ENCODE measurements at places on chromosomes 12 and 14.

GRCh38 chr14:83975435-83975834 is 1554.5 kb upstream of the FLRT2 start:
- no peak for DNase-seq

- DNase-seq: no peak
These were observed 68.2 kb upstream of the MUCL1 start for GRCh38 chr12:54786081-54786480.

DNA sequence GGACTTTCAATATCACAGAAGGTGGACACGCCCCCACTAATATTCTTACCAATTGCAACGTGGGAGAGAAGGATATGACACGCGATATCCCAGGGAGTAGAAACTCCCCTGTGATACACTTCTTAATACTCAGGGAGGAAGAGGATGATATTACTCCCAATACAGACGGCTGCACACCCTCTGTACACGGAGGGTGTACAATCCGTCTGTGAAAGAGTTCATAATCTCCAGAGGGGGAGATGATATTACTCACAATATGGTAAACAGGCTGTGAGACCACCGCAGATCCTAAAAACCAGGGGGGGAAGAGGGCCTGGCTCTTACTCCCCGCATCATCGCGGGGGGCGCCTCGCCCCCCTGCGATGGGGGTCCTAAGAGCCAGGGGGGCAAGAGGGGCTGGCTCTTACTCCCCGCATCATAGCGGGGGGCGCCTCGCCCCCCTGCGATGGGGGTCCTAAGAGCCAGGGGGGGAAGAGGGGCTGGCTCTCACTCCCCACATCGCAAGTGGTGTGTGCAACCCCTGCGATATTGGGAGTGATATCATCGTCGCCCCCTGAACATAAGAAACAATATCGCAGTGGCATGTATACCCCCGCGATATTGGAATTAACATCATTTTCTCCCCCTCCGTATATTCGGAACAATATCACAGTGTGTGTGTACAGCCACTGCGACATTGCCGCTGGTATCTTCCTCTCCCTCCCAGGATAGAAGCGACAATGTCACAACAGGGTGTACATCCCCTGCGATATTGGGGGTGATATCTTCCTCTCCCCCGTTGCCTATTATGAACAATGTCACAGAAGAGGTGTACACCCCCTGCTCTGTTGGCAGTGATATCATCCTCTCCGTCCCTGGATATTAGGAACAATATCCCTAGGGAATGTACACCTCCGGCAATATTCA is 8.9 kb upstream of the CLEC6A start:
- no peak for DNase-seq

- no peak for DNase-seq
These were observed 34.8 kb downstream of the KCNK13 start for GRCh38 chr14:90096566-90096965.

DNA sequence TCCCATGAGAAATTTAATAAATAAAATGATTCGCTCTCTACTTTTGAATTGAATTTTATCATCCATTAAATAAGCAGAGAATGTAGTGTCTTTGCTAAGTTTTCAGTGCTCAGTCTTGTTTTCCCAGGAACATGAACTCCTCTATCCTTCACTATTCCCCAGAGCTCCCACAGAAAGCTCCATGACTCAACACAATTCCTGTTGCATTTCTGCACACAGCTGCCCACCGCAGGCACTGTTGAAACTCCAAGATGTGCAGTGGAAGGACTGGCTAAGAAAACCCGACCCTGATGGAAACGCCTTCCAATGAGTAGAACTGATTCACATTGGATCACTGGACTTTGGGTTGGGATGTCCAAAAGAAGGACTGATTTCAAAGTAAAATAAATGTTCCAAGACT is 202.4 kb upstream of the AMIGO2 start:
- DNase-seq: no peak

DNA sequence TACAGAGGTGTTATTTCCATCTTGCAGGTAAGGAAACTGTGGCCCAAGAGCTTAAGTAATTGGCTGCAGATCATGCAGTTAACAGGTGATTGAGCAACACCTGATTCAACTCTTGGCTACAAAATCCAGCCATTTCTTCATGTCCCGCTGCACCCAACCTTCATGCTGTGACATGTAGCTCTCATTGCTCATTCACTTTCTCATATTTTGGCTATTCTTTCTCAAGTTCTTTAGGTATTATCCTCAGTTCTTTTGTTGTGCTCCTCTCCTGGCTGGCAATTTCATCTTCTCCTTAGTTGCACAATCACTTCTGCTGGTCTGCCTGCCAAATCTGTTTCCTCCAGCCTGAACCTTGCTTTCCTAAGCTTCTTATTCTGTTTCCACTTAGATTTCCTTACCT is 300.8 kb downstream of the SSPN start:
- DNase-seq: no peak

- DNase-seq: no peak
These were observed 7.2 kb downstream of the CARMIL3 start for GRCh38 chr14:24058951-24059475.

- DNase-seq: peak; percentile 5
These were observed 19.9 kb upstream of the NEDD1 start for GRCh38 chr12:96886998-96887677.

GRCh38 chr14:81341370-81341769 is 58.8 kb downstream of the STON2 start:
- no peak for DNase-seq

DNA sequence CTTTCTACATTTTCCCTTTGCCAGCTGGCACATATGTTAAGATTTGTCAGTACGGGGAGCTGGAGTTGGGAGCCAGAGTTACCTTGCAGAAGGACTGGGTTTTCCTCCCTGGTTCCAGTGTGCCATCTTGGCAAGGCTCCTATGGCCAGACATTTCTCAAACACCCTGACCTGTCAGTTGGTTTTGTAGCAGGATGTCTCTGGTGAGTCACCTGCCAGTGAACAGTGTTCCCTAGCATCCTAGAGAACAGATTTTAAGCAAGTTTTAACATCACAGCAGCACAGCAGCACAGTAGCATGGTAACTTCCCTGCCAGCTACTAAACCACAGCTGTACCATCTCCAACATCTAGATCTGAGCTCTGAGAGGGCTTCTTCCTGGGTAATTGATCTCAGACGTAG is 26.2 kb upstream of the KTN1 start:
- no peak for DNase-seq

DNA sequence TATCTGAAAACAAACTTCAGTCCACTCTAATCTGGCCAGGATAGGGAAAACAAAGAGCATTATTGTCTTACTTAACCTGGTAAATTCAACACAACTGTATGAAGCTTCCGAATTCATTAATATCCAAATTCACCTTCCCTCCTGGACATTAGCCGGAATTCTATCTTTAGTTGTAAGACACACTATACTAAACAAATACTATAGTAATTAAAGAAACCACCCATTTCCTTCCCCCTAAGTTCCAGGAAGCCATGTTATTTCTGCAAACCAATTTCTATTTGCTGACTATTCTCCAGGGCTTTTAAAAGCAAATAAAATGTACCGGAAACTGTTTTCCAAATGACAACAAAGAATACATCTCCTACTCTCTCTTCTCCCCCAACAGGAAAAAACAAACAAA is 122.7 kb upstream of the MDM1 start:
- DNase-seq: no peak

GRCh38 chr14:60396718-60397343 is 89.0 kb downstream of the C14orf39 start:
- no peak for DNase-seq

- no peak for DNase-seq
These were observed 25.1 kb downstream of the GPR65 start for GRCh38 chr14:88030079-88030478.

DNA sequence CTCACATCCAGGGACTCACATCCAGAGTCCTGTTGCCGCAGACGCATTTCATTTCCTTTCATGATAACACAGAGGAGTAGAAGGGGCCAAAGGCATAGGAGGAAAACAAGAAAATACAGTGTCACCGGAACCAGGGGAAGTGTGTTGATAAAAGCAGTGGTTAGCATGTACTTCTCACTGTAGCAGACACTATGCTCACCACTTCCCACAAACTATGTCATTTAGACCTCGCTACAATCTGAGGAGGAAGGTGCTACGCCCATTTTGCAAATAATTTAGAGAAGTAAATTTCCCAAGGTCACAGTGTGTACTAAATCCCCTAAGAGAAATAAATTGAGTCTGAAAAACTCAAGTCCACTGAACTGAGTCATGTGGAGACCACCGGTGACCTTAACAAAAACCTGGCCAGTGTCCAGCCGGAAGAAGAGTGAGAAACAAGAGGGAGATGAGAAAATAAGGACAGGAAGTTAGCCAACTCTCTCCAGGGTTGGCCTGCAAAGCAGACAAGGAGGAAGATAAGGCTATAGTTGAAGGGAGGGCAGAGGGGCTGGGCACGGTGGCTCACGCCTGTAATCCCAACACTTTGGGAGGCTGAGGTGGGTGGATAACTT is 25.8 kb upstream of the TMCC3 start:
- no peak for DNase-seq

- no peak for DNase-seq
These were observed 97.0 kb upstream of the BCAT1 start for GRCh38 chr12:25045869-25046268.

- no peak for DNase-seq
These were observed 50.2 kb downstream of the ZFYVE26 start for GRCh38 chr14:67766035-67766680.

DNA sequence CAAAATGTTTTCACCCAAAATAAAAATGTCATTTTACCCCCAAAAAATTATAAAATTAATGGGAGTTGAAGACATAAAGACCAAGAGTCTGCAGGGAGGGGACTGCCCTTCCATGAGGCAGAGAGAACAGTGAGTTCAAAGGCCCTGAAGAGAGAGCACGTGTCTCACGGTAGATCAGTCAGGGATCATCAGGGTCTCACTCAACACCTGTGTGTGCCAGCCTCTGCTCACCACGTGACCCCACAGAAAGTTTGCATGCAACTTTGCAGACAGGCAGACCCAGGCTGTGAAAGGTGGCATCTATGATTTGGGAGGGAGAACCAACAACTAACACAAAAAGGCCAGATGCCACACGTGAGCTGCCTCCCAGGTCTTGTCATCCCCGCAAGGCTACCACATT is 33.1 kb downstream of the CLMN start:
- DNase-seq: no peak

DNA sequence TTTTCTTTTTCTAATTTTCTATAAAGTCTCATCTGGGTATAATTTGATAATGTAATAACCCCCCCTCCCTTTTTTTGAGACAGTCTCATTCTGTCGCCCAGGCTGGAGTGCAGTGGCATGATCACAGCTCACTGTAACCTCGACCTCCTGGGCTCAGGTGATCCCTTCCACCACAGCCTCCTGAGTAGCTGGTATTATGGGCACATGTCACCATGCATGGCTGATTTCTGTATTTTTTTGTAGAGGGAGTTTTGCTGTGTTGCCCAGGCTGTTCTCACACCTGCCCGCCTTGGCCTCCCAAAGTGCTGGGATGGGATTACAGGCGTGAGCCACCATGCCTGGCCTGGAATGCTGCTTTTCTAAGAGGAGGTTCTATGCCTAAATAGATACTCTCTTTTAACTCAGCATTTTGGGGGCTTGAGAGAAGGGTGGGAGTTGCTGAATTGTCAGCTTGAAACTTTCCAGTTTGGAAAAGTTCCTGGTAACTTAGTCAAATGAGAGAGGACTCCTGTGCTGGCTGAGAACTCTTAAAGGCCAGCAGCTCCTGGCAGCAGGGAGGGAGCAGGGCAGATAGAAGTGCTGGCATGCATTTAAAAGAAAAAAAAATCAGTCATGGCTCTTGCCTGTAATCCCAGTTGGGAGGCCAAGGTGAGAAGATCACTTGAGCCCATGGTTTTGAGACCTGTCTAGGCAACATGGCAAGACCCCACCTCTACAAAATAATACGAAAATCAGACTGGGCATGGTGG is 13.0 kb downstream of the NUDT4 start:
- no peak for DNase-seq

- no peak for DNase-seq
These were observed 84.4 kb downstream of the ARF6 start for GRCh38 chr14:49977126-49977841.

DNA sequence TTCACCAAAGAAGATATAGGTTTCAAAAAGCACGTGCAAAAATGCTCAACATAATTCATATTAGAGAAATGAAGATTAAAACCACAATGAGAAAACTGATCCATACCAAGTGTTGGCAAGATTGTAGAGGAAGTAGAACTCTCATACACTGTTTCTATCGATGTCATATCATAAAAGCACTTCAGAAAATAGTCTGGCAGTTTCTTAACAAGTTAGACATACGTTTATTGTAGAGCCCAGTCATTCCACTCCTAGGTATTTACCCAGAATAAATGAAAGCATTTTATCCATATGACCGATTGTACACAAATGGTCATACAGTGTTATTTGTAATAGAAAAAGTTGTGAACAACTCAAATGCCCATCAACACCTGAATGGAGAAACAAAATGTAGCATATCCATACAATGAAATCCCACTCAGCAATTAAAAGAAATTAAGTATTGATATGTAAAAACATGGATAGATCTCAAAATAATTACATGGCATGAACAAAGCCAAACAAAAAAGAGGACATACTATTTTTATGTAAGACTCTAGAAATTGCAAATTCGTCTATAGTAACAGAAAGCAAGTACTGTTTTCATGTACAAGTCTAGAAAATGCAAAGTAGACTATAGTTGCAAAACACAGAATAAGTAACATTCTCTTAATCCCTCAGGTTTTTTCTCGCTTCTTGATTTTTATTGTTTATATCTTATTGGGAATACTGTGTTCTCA is 41.0 kb downstream of the USP15 start:
- DNase-seq: no peak

GRCh38 chr14:84107835-84108343 is 1422.1 kb upstream of the FLRT2 start:
- no peak for DNase-seq

DNA sequence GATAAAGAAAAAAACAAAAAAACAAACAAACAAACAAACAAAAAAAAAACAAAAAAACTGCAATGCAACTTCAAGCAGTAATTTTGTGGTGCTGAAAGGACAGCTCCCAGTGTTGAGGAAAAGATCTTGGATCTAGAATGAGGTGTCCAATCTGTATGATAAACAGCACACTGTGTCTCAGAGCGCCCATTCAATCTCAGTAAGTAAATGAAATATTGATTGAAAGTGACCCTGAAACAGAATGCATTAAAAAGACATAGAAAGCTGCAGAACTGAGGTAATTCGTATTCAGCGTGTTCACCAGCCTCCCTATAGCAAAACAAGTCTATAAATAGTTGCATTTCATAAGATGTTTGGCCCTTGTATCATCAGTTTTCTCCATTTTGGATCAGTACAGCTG is 153.0 kb downstream of the NOVA1 start:
- no peak for DNase-seq

GRCh38 chr12:3593906-3594483 is 103.0 kb downstream of the PRMT8 start:
- no peak for DNase-seq

Measured in caudate nucleus (tissue), 63 donors.